ENCODE measurements at places on chromosomes 6 and 20.

- no peak for DNase-seq
Measured at GRCh38 chr6:124285146-124285545, 481.5 kb downstream of the NKAIN2 start.

- DNase-seq: peak; percentile 83
Measured at GRCh38 chr6:160972111-160972510, 19.5 kb upstream of the MAP3K4 start.

DNA sequence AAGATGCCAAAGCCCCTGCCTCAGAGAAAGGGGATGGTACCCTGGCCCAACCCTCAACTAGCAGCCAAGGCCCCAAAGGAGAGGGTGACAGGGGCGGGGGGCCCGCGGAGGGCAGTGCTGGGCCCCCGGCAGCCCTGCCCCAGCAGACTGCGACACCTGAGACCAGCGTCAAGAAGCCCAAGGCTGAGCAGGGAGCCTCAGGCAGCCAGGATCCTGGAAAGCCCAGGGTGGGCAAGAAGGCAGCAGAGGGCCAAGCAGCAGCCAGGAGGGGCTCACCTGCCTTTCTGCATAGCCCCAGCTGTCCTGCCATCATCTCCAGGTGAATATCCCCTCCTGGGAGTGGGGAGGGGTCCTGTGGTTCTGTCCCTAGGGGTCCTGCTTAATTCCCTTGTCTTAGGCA is 1.1 kb downstream of the MYLK2 start:
- DNase-seq: no peak

DNA sequence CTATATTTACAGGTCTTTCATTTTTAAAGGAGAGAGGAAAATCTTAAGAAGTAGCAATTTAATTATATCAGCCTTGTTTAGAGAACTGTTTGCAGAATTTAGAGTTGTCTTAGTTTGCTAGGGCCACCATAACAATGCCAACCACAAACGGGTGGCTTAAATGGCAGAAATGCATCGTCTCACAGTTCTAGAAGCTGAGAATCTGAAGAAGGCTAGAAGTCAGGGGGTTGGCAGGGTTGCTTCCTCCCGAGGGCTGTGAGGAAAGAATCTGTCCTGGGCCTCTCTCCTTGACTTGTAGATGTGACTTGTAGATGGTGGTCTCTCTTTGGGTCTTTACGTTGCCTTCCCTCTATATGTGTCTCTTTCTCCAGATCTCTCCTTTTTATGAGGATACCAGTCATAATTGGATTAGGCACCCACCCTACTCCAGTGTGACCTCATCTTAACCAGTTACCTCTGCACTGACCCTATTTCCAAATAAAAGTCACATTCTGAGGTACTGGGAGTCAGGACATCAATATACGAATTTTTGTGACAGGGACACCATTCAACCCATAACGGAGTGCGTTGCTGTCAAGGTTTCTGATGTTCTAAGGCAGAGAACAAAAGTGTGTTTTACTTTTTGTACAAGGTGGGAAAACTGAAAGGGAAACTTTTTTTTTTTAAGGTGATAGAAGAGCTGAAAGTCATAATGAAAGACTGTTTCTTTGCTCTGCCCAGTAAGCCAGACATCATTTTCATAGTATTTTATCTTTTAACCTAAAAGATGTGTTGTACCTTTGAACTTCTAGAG is 84.4 kb downstream of the SAMD3 start:
- no peak for DNase-seq

- DNase-seq: no peak
Measured at GRCh38 chr6:154202958-154203357, 153.6 kb downstream of the IPCEF1 start.

DNA sequence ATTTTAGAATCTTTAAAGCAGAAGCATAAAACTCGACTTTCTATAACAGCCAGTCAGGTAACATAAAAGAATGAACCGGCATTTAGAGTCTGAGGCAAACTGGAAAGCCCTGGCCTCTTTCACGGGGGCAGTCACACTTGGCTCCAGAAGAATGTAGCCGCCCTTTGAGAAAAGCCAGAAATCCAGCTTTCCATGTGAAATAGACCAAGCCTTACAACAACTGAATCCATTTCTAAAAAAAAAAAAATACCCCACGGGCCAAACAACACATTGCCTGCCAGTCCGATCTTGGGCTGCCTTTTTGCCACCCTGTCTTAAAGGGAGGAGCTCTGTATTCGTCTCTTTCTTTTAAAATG is 252.9 kb upstream of the TAB2 start:
- no peak for DNase-seq

- DNase-seq: no peak
Measured at GRCh38 chr6:10553871-10554270, 32.7 kb downstream of the GCNT2 start.

DNA sequence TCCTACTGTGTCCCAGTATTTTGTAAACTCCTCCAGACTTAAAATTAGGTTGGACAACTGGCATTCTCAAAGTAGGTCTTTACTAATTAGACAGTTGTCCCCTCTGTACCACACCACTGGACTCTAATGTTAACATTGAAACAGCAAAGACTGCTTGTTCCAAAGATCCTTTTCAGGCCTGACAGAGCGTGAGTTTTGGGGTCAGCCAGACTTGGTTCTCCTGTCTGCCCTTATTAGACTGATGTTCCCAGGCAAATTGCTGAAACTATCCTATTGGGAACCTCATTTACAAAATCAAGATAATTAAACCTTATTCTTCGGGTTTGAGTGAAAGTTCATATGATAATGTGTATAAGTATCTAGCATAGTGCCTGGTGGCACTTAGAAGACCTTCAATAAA is 3.7 kb upstream of the BICRAL start:
- no peak for DNase-seq

- no peak for DNase-seq
Measured at GRCh38 chr6:121086876-121087275, 247.4 kb downstream of the TBC1D32 start.

DNA sequence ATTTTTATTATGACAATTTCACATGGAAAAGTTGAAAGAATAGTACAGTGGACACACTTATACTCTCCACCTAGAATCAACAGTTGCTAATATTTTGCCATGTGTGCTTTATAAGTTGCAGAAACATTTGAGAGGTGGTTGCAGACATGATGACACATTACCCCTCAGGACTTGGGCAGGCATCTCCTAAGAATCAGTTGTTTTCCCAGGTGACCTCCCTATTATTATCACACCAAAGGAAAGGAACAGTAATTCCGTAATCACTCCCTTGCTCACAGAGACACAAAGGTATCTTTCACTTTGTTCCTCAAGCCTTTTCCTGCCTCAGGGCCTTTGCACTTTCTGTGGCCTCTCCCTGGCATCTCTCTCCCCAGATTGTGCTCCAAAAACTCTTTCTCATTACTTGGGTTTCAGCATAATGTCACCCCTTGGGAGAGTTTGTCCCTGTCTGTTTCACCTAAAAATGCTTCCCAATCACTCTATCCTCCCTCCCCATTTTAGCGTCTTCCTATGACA is 5.9 kb upstream of the SULF2 start:
- peak; percentile 53 for DNase-seq

- DNase-seq: no peak
Measured at GRCh38 chr6:137665342-137665934, 171.2 kb upstream of the OLIG3 start.

GRCh38 chr20:4810426-4811019 is 88.8 kb downstream of the PRND start:
- DNase-seq: no peak

DNA sequence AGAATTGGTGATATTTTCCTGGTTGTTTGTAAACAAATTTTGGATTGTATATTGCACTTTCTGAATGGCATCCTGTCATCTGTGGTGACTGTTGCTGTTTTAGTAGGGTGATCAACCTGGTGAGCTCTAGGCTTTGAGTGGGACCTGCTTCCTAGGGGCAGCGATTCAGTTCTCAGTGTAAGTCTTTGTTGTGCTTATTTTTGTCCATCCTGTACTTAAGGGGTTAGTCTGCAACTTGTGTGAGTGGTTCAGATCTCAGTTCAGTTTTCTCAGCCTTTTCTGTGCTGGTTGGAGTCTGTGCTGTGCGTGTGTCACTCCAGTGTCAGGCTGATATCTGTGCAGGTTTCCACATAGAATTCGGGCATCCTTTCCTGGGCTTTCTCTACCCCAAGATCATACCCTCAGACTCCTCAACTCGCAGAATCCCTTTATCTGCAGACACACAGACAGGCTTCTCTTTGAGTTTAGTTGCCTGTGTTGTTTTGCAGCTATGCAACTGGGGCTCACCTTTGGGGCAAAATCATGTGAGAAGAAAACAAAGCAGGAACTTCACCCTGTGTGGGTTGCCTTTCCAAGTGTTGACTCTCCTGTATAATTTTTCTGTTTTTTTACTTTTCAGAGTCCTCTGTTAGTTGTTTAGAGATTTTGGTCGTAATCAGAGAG is 177.7 kb downstream of the FARS2 start:
- DNase-seq: no peak

- no peak for DNase-seq
Measured at GRCh38 chr6:144007478-144008119, 460 bp downstream of the PLAGL1 start.

DNA sequence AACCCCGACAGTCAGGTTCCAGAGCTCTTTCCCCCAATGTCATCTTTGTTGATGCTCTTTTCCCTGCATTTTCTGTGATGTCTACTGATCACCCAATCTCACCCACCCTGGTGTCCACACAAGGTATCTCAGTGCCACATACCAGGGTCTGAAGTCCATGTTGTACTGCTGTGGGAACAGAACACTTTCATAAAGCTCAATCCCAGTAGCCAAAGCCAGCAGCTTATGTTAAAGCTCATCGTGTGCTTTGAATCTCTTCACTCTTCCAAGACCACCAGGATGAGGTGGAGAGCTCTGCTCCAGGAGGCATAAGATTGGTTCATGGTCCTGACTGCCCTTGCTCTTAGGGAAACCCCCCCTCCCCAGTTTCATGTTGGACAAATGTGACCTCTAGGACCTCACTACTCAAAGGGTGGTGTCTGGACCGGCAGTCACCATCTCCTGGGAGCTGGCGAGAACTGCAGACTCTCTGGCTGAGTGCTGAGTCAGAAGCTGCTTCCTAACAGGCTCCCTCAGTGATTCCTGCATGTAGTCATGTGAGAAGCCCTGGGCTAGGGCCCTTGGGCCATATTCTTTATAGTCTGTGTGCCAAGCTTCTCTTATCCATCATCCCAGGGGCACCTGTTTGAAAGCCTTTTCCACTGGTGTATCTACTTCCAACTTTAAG is 13.4 kb upstream of the CPNE5 start:
- no peak for DNase-seq
